ENCODE measurements at places on chromosomes 16 and 17. TPM values are rescaled to one million over a fixed set of nuclear protein-coding genes. Genes with fewer than 3 reads are reported as not detected.

RNF222 gene
- total RNA-seq, result not detected

RNF157 gene
- 0.29 TPM for total RNA-seq

PIK3R5 gene
- total RNA-seq, result not detected

KRTAP4-6 gene
- not detected for total RNA-seq

TEPSIN gene
- total RNA-seq, result 20.5 TPM

KLHL10 gene
- total RNA-seq, result not detected

SOX8 gene
- 0.65 TPM for total RNA-seq

AIPL1 gene
- total RNA-seq, result not detected

KRTAP1-1 gene
- not detected for total RNA-seq

RHBDL3 gene
- not detected for total RNA-seq

CDRT15 gene
- total RNA-seq, result not detected

ICAM2 gene
- total RNA-seq, result 806 TPM

DLX4 gene
- not detected for total RNA-seq

TRAP1 gene
- 110 TPM for total RNA-seq
